ENCODE measurements at places on chromosomes 16 and 17.

DNA sequence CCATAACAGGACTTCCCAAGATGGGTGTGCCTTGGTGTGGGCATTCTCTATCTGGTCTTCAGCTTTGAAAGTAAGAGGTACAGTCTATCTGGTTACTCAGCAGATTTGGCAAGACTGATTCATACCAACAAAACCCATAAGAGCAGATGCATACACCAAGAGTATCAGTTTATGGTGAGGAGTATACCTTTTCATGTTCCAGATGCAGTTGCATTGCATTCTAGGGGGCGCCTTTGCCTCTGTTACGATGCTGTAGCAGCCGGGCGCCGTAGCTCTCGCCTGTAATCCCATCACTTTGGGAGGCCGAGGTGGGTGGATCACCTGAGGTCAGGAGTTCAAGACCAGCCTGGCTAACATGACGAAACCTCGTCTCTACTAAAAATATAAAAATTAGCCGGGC is 31.1 kb upstream of the CARMIL2 start:
- peak; percentile 33 for DNase-seq

- peak; percentile 67 for DNase-seq
Measured at GRCh38 chr16:85441189-85441889, 171.8 kb upstream of the GSE1 start.

GRCh38 chr17:63624531-63624880 is 2.3 kb downstream of the MAP3K3 start:
- peak; percentile 12 for DNase-seq

- no peak for DNase-seq
Measured at GRCh38 chr17:71937914-71938313, 182.9 kb upstream of the SOX9 start.

GRCh38 chr16:35319536-35320192 is 1860.3 kb downstream of the TP53TG3F start:
- DNase-seq: no peak

DNA sequence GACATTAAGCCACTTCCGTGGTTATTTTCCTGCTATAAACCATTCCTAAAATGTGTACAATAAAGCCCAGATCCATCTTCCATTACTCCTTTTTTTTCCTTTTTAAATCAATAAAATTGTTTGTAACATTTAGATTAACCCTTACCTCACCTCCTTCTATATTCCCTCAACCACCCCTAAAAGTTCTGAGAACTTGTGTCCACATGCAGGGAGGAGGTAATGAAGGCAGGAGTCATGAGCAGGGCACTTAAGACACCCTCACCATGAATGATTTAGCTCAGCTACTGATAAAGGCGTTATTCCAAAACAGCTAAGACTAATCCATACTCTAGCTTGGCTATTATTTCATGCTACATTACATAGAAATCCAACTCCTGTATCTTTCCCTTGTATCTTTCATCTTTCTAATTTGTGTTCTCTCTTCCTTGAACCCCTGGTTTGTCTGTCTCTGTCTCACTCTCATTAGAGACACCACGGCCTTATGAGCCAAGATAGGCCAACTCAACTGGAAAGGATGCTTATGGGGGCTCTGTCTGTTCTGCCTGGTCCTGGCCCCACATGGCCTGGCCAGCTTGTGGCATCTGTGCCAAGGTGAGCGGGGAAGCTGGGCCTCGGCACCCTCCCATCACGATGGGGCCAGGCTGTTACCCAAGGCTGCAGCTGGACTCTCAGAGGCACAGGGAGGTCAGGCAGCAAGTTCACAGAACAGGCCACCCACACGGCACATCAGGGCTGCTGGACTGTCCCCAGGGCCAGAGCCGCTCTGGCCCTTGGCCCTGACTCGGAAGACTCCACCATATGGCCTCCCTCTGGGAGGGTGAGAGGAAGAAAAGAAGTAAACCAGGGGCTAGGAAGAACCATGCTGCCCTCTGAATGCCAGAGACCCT is 294.4 kb downstream of the SOX9 start:
- DNase-seq: no peak

- no peak for DNase-seq
Measured at GRCh38 chr16:80741724-80742123, 62.7 kb downstream of the CDYL2 start.

DNA sequence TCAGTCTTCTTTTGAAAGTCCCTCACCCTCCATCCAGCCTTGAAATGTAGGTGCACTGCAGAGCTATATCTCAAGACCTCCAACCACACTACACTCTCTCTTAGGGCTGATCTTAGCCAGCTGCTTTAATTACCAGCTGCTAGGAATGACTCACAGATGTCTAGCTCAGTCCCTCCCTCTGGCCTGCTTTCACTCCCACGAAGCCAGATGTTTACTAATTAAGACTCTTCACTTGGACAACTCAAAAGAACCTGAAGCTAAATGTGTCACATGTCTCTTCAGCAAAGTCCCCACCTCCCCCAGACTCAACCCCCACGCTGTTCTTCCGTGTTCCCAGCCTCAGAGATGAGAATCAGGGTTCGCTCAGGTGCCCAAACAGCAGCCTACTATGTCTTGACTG is 2.6 kb downstream of the GTF3C1 start:
- peak; percentile 27 for DNase-seq

DNA sequence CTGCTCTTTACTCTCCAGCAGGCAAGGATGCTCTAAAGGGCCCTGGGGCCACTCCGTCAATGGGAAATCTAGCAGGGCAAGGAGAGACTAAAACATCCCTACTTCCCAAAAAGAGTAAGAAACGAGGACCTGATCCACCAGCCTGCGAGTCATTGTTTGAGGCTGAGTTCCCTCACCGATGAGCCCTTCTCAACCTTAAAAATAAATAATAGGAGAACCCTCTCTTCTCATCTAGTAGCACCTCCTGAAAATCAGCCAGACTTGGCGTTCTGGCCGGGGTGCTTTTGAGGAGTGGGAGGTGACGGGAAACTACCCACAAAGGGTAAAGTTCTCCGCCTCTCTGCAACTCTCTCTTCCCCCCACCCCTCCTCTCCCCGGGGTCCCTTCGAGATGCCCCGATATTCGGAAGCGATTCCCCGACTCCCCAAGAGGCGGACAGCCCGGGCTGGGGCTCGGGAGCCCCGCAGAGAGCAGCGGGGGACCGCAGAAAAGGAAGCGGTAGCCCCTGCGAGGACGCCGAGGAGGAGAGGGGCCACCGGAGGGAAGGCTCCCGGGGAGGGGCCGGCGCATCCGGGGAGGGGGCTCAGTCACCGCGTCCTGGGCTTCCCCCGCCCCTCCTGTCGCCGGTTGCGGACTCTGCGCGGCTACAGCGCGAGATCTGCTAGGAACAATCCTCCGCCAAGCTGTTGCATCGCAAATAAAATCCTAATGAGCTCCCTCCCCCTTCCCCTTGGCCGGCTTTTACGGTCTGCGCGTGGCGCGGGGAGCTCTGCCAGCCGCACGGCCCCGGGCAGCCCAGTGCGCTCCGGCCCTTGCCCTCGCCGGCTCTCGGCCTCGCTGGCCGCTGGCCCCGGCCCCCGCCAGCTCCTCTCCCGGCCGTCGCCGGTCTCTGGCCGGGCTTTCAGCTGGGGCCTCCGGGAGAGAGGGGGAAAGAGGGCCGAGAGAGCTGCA is 1.3 kb downstream of the HOXB9 start:
- DNase-seq: no peak

- DNase-seq: no peak
Measured at GRCh38 chr17:28204751-28205150, 114.2 kb upstream of the TMEM97 start.

GRCh38 chr17:69250641-69251040 is 22.0 kb upstream of the ABCA10 start:
- DNase-seq: no peak

GRCh38 chr17:39547713-39548478 is 59.8 kb downstream of the NEUROD2 start:
- peak; percentile 72 for DNase-seq
